Small intestine (tissue), 16 donors: ENCODE measurements at places on chromosomes 16 and 17. TPM values are rescaled to one million over a fixed set of nuclear protein-coding genes. Genes with fewer than 3 reads are reported as not detected.
A peak's percentile ranks its signal among the peaks of the same experiment; 100 is the strongest.

DNA sequence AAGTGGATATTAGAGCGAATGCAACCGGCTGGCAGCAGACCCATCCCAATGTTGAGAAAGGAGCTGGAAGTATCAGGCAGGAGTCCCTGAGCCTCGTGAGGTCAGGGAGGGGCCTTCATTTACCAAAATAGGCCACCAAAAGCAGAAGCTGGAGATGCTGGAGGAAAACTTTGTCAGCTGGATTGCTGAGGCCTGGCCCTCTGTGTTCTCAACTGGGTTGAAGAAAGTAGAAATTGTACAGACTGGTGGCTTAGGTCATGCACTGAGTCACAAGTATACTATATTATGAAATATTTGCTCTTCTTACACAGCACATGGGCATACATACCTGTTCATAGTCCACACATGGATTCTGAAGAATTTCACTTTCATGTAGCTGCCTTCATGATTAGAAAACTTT lies 23.2 kb upstream of the TEKT3 start:
- H3K27me3 ChIP-seq: no peaks in the 10 kb centered on the region
- H3K4me1 ChIP-seq: no peaks in the 10 kb centered on the region
- no peak overlapping the region for H3K27ac ChIP-seq
- H3K4me3 ChIP-seq: no peak overlapping the region
- DNase-seq: no peak

DNA sequence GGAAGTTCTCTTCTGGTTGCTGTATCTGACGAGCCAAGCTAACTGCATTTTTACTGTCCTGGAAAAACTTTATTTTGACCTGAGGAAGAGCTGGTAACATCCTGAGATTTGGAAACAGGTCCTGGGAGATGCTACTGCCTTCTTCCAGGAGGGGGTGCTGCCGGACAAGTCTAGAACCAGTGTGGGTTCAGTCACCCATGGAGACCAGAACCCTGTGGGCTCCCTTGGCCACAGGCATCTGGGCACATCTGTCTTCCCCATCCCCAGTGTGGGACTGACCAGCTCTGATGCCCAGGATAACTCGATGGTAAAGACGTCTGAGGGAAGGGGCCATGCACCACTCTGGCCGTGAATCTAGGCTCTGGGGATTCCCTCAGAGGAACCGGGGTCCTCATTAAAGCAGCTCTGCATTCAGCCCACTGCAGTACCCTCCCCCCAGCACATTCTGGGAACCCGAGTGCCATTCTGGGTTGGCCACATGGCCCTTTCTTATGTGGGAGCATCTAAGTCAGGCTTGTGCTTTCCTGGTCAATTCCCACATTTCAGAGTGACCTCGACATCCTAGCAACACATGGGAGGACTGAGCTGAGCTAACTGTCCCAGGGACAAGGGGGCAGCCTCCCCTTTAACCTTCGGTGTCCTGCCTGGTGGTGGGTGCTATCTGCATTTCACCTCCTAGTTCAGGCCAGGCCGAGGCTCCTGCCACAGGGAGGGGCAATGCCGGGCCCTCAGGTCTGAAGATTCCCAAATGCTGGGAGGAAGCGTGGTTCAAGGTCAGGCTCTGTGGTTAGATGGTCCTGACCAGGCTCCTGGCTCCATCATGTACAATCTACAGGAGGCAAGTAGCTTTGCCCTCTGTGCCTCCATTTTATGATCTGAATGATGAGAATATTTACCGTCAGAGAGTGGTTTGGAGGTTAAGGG lies 6.4 kb downstream of the C16orf86 start:
- peaks cover 9% of the 10 kb centered on the region for H3K36me3 ChIP-seq
- H3K4me3 ChIP-seq: no peak overlapping the region
- H3K27me3 ChIP-seq: no peaks in the 10 kb centered on the region

DNA sequence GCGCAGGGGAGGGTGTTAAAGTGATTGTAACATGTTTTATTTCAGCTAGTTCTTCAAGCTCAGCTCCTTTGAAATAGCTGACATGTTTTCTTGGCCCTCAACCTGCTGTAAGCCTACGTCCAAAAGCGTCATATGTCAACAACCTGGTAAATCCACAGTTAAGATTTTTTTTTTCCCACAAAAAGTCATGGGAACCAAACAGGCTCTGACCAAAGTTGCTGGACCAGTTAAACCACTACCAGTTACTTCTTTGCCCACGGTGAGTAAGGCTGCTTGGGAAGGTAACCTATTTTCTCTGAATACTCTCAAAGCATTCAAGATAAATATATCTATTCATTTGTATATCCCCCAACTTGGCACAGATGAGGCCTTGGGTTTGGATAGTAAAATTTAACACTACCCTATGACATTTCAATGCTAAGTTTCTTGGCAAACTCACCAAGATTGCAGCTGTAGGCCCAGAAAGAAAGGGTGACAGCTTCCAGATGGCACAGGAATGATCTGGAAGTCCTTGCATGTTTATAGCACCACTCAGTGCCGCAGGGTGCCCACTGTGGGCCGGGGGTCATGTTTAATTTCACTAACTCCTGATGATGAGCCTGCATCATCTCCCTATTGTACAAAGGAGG lies 166.2 kb downstream of the XYLT1 start:
- H3K36me3 ChIP-seq: no peaks in the 10 kb centered on the region
- H3K27ac ChIP-seq: peak overlapping the region; percentile 78
- peak; percentile 76 for DNase-seq
- H3K27me3 ChIP-seq: no peaks in the 10 kb centered on the region

DNA sequence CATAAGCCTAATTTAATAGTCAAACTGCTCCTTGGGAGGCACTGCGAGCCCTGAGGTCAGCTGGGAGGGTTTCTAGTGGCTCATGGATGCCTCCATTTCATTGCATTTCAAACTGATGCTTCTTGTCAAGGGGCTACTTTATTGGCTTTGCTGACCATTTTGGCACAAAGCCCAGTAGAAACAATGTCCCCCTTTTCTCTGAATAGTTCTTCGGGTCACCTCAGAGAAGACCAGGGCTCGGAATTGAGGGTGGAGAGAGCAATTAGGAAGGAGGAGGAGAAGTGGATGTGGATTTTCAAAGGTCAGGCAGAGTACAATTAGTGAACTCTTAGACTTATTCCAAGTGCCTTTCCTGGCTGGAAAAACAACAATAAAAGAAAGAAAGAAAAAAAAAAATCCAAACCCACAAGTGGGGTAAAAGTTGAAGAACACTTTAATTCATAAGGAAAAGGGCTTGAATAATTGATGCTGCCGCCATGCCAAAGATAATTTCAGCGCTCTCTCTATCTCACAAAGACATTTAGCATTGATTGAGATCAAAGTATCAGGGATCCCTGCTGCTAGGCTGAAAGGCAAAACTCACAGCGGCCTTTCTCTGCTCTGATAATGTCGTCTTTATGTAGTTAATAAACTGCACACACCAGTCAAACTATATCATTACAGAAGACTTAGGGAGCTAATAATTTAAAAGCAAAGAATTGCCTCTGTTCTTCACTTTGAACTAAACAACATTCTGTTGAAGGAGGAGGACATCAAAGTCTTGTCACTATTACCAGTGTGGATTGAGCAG lies 122.7 kb downstream of the RGS9 start:
- no peaks in the 10 kb centered on the region for H3K36me3 ChIP-seq
- H3K4me1 ChIP-seq: no peaks in the 10 kb centered on the region
- H3K27me3 ChIP-seq: no peaks in the 10 kb centered on the region
- no peak overlapping the region for H3K4me3 ChIP-seq

DNA sequence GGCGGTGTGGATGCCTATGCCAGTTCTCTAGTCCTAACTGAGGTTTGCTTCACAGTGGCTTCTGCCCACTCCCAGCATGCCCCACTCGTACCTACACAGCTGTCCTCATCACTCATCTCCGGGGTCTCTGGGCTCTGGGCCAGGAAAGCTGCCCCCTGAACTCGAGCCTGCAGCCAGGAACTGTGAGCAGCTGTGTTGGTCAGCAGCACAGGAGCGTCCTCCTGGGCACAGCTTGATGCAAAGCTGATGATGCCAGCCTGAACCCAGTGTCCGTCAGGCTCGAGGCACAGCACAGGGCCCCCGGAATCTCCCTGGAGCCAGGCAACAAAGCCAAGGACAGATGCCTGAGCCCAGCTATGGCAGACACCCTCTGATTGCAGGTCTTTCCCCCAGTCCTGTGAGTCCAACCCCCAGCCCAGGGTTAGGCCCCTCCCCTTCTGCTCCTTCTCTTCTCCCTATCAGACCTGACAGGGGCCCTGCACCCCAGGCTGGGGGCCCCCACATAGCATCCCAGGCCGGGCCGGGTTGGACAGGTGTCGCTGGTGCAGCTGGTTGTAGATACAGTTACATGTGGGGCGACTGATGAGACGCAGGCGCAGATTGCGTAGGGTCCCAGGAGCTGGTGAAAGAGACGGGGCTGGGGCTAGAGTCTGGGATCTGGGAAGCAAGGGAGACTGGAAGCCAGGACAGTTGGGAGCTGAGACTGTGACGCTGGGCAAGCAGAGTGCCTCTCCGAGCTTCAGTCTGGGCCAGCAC lies 2.7 kb downstream of the PRSS53 start:
- DNase-seq: no peak
- no peak overlapping the region for H3K27ac ChIP-seq

- H3K4me3 ChIP-seq: no peak overlapping the region
- H3K27me3 ChIP-seq: no peaks in the 10 kb centered on the region
- H3K4me1 ChIP-seq: no peaks in the 10 kb centered on the region
These were observed 25.7 kb downstream of the SLFN12 start for GRCh38 chr17:35406568-35406967.

- H3K36me3 ChIP-seq: peaks cover 65% of the 10 kb centered on the region
- peak overlapping the region; percentile 2 for H3K27ac ChIP-seq
- H3K4me1 ChIP-seq: peaks cover 39% of the 10 kb centered on the region
- no peak for DNase-seq
- H3K27me3 ChIP-seq: no peaks in the 10 kb centered on the region
- H3K4me3 ChIP-seq: no peak overlapping the region
These were observed 34.0 kb downstream of the PGS1 start for GRCh38 chr17:78412403-78412802.

- H3K4me3 ChIP-seq: no peak overlapping the region
- H3K27me3 ChIP-seq: no peaks in the 10 kb centered on the region
- no peaks in the 10 kb centered on the region for H3K4me1 ChIP-seq
- peaks cover 16% of the 10 kb centered on the region for H3K36me3 ChIP-seq
- DNase-seq: no peak
- H3K27ac ChIP-seq: no peak overlapping the region
These were observed 12.1 kb downstream of the UBN1 start for GRCh38 chr16:4859190-4859899.

DNA sequence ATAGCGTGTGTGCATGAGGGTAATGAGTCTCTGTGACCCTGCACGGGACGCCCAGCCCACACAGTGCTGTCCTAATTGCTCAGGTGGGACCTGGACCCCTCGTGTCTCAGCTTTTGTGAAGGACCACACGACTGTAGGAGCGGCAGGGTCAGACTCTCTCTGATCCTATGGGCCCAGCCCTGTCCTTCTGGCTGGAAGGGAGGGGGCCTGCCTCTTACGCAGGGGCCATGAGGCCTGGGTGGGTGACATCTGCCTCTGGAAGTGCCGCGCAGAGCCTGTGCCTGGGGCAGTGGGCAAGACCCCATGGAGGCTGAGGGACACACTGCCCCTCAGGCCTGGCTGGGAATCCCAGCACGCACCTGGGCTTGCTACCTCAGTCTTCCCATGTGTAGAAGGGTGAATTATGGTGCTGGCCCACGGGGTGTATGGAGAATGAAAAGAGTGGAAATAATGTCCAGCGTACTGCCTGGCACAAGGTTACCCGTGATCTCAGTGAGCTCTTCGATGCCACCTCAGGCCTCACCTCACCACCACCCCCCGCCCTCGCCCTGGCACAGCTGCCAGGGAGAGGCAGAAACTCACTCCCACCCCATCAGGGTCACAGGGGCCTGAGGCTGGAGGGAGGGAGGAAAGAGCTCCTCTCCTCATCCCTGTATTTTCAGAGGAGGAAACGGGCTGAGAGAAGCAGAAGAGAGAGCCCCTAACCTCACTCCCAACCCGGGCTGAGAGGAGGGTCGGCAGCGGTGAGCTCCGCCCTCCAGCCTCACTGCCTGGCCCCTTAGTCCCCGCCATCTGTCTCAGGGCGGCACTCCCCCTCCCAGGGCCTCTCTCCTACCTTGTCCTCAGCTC lies 27.1 kb upstream of the DBNDD1 start:
- H3K4me1 ChIP-seq: no peaks in the 10 kb centered on the region
- DNase-seq: no peak
- H3K36me3 ChIP-seq: peaks cover 32% of the 10 kb centered on the region
- H3K27ac ChIP-seq: no peak overlapping the region
- peaks cover 3% of the 10 kb centered on the region for H3K27me3 ChIP-seq

GRCh38 chr17:68305142-68305541 lies 13.8 kb downstream of the ARSG start:
- no peaks in the 10 kb centered on the region for H3K36me3 ChIP-seq
- H3K4me1 ChIP-seq: no peaks in the 10 kb centered on the region
- no peak for DNase-seq
- no peak overlapping the region for H3K27ac ChIP-seq
- H3K27me3 ChIP-seq: peaks cover 2% of the 10 kb centered on the region

- peaks cover 20% of the 10 kb centered on the region for H3K4me1 ChIP-seq
- DNase-seq: no peak
- H3K27ac ChIP-seq: no peak overlapping the region
- no peaks in the 10 kb centered on the region for H3K27me3 ChIP-seq
These were observed 2.3 kb downstream of the ATP2A1 start for GRCh38 chr16:28880589-28880915.

DNA sequence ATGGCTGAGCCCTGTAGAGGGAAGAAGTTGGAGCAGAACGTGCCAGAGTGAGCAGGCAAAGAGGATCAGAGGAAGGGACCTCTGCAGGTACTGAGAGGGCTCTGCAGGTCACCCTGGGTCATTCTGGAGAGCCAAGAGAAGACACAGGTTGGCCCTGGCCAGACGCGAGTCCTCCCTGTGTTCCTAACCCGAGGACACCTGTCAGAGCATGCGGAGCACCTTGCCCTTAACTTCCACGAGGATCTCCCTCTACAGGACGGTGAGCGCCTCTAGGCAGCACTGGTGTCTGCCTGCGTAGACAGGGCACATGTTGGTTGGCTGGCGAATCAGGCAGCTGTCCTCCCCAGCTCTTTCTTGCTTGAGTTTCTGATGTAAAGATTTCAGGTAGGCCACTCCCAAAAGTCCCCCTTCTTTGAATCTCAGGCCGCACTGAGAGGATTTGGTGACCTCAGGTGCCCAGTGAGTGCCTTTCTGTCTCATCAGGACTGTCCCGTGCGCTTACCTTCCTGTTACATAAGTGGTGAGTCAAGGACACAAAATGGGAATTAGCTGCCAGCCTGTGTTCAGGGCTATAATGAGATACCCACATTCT lies 45.3 kb downstream of the MPRIP start:
- no peak for DNase-seq
- H3K36me3 ChIP-seq: peaks cover under 1% of the 10 kb centered on the region
- peaks cover 26% of the 10 kb centered on the region for H3K4me1 ChIP-seq
- no peak overlapping the region for H3K27ac ChIP-seq
- no peak overlapping the region for H3K4me3 ChIP-seq
- no peaks in the 10 kb centered on the region for H3K27me3 ChIP-seq

GRCh38 chr16:4703906-4704305 lies 10.5 kb downstream of the NUDT16L1 start:
- no peak overlapping the region for H3K27ac ChIP-seq
- peaks cover 11% of the 10 kb centered on the region for H3K36me3 ChIP-seq
- DNase-seq: no peak
- H3K4me1 ChIP-seq: no peaks in the 10 kb centered on the region
- H3K4me3 ChIP-seq: no peak overlapping the region

Gene TMEM92
- 53.5 TPM for polyA plus RNA-seq

Gene TMEM220
- 38.0 TPM for polyA plus RNA-seq

Gene CPHXL2
- polyA plus RNA-seq: not detected

Gene MEAK7
- polyA plus RNA-seq: 7.5 TPM

Gene NKD1
- polyA plus RNA-seq: 0.27 TPM

Gene DLX4
- polyA plus RNA-seq: 4.0 TPM

Gene SCGB1C2
- polyA plus RNA-seq: not detected
